ENCODE measurements at places on chromosomes 6 and 20.

DNA sequence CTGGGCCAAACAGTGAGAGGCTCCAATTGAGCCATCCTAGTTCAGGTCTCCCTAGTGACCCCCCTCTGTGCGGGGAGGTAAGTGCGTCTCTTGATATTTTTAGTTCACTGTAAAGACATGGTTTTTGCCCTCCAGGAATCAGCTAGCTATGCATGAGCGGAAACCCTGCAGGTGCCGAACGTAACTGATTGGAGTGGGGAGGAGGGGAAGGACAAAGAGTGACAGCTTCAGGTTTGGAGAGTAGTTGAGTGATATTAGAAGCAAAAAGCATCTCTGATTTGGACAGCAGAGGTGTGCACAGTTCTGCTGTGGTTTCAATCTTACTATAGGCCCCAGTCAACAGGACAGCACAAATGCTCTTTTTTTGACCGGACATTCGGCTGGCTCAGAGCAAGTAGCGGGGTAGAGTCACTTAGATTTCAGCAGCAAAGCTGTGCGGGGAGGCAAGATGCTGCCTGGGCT is 31.8 kb downstream of the TBC1D7 start:
- peak; percentile 65 for DNase-seq

DNA sequence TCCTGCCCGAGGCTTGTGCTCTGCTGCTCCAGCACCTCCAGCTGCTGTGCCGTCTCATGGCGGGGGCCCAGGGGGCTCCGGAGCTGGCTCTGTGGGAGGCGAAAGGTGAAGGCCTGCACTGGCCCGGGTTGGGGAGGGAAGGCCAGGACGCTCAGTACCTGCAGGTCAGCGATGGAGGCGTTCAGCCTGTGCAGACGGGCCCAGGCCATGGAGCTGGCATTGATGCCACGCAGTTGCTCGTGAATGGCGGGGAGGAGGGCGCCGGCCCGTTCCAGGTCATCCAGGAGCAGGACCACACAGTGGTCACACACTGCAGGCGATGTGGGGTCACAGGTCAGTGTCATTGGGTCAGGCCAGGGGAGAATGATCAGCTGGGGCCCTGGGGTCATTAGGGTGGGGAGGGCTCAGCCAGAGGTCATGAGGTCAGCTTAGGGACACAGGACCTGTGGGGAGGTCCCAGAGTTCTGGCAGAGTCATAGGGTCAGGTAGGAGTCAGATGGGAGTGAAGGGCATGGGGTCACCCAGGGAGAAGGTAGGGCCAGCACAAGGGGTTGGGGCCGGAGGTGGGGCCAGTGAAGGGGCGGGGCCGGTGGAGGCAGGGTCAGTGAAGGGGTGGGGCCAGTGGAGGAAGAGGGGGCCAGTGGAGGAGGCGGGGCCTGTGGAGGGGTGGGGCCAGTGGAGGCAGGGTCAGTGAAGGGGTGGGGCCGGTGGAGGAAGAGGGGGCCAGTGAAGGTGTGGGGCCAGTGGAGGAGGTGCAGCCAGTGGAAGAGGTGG is 18.0 kb downstream of the ADRM1 start:
- no peak for DNase-seq

DNA sequence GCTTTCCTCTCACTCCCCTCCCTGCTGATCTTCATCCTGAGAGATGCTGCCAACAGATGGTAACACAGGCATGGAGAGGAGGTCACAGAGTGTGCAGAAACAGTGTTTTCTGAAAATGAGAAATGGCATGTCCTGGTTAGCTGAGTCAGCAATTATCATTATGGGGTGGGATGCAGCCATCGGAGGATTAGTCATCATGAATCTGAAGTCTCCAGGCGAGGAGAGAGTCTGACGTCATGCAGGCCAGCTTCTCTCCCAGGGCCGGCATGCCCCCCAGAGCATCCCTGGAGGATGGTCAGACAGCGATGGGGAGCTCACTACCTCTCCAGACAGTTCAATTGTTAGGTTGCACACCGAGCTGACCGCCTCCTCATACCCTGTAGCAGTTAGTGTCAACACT is 4.7 kb upstream of the GTSF1L start:
- no peak for DNase-seq

GRCh38 chr6:167747645-167748044 is 79.1 kb upstream of the AFDN start:
- DNase-seq = no peak

GRCh38 chr6:8131265-8131897 is 29.0 kb upstream of the EEF1E1 start:
- DNase-seq = peak; percentile 83

DNA sequence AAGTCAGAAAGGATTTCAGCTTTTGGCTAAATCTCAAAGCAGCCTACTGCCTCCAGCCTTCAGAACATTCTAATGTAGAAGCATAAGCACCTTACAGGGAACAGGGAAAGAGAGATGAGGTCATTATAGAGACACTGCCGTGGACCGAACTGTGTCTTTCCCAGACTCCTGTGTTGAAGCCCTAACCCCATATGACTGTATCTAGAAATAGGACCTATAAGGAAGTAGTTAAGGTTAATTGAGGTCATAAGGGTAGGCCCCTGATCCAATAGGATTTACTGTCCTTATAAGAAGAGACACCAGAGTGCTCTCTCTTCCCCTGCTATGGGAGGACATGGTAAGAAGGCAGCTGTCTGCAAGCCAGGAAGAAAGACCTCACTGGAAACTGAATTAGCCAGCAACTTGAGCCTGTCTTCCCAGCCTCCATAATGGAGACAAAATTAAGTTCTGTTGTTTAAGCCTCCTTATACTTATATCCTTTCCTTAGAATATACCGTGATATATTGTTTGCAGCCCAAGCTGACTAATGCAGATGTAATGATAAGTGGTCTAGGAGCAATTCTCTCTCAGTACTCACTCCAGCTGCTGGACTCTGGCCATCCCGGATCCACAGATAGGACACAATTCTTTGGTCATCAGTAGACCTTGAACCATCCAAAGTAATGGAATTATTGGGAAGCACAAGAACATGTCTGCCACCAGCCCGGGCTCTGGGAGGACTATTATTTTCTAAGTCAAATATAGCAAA is 71.4 kb downstream of the ALDH5A1 start:
- DNase-seq = no peak

DNA sequence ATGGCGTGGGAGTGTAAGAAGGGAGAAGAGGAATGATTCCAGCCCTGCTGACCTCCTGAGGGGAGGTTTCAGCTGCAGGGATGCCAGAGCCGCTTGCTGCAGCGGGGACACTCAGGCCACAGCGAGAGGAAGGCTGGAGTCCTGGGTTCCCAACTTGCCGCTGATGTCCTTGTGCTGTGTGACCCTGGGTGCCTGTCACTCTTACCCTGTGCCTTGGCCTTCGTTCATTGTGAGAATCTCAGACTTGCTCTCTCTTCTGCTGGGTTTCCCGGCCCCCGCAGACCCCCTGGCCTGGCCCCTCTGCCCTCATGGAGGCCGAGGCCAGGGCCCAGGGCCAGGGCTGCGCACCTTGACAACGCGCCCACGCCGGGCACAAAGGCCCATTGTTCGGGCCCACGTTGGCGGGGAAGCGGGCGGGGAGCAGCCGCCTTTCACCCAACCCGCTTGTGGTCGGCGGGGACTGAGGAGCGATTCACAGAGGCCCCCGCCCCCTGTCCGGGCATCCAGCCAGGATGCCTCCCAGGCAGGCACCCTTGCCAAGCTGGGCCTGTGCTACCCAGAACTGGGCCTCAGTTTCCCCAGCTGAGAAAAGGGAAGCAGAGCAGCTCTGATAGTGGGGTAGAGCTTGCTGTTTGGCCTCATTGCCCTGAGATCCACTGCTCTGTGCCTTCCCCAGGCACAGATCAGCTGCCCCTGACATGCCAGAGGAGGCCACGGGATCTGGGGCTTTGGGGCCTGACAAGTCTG is 52.4 kb downstream of the CEBPB start:
- DNase-seq = peak; percentile 74

- DNase-seq = no peak
These were observed 6.2 kb downstream of the ITCH start for GRCh38 chr20:34369265-34369664.

DNA sequence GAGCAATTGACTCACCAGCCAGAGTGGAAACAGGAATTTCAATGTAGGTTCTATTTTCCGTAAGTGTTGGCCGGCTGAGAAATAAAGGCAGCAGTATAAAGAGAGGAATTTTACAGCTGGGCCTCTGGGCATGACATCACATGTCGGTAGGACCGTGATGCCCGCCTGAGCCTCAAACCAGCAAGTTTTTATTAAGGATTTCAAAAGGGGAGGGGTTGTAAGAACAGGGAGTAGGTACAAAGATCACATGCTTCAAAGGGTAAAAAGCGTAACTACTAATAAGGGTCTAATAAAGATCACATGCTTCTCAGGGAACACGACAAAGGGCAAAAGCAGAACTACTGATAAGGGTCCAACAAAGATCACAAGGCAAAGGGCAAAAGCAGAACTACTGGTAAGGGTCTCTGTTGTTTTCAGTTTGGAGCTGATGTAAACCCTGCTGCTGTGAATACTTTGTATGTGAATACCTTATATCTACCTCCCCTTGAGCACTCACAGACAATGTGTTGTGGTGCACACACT is 9.0 kb upstream of the TULP4 start:
- DNase-seq = no peak

DNA sequence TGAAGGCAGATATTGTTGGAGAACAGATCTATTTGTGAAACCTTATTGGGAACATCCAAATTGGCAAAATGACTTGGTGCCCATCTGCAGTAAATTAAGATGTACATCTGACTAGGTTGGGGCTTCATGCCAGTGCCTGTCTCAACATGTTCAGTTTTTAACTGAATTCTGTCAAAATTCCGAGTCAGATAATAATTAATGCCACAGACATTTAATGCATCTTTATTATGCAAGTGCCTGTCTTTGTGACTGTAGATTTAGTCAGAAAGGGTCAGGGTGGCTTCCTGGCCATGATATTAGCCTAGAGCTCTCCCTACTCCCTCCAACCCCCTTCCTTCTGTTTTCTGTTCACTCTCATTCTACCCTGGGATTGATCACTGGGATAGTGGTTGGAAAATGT is 199.3 kb upstream of the FLRT3 start:
- no peak for DNase-seq

DNA sequence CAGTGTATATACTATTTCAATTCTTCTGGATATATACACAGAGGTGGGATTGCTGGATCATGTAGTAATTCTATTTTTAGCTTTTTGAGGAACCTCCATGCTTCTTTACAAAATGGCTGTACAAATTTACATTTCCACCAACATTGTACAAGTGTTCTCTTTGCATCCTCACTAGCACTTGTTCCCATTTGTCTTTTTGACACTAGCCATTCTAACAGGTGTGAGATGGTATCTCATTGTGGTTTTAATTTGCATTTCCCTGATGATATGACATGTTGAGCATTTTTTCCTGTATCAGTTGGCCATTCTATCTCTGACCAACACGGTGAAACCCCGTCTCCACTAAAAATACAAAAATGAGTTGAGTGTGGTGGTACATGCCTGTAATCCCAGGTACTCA is 68.1 kb upstream of the PMEPA1 start:
- DNase-seq = no peak

DNA sequence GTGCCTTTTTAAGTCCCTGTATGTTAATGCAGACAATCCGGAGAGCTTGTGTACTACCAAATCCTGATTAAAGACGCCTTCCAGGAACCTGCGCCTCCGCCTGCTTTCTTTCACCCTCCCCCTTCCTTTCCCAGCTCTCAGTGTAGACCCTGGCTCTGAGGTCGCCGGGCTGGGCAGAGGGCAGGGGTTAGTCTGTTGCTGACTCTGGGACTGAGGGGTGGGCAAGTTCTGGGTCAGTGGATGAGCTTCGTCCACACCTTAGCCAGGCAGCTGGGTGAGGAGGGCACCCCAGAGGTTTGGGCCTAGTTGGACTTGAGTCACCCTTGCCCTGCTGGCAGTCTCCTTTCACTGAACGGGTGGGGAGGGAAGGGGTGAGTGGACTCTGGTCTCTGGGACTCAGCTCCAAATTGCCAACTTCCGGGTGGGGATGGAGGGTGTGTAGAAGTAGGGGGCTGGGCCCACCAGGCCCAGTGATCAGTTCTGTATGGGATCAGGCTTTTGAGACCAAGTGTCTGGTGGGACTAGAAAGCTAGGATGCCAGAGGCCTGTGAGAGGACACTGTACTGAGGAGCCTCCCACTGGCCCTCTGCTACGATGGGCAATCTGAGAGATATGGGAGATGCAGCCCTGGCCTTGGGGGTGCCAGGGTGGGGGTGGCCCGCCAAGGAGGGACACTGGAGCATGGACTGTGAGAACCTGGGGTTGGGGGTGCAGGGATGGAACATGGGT is 21.3 kb upstream of the SLC22A7 start:
- no peak for DNase-seq

- DNase-seq = no peak
These were observed 40.0 kb downstream of the PLG start for GRCh38 chr6:160742090-160742489.

DNA sequence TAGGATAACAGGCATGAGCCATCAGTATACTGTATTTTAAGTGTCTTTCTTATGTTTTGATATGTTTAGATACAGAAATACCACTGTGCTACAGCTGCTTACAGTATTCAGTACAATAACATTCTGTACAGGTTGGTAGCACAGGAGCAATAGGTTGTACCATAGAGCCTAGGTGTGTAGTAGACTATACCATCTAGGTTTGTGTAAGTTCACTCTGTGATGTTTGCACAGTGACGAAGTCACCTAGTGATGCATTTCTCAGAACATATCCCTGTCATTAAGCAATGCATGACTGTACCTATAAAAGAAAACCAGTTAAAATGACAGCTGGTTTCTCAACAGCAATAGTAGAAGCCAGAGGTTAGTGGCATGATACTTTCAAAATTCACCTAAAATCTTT is 3.0 kb upstream of the ZBTB24 start:
- DNase-seq = no peak

DNA sequence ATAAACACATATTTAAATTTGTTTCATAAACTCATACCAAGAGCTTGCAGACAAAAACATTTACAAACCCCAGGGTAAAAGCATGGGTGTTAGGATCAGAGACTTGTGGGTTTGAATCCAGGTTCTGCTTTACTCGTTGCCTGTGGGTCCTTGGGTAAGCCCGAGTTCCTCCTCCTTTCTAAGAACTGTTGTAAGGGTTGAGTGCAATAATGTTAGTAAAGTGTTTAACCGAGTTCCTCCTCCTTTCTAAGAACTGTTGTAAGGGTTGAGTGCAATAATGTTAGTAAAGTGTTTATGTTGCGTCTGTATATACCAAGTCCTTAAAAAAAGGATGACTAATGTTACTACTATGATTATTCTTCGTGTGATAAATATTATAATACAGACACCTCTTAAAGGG is 18.7 kb downstream of the CCDC170 start:
- DNase-seq = no peak

DNA sequence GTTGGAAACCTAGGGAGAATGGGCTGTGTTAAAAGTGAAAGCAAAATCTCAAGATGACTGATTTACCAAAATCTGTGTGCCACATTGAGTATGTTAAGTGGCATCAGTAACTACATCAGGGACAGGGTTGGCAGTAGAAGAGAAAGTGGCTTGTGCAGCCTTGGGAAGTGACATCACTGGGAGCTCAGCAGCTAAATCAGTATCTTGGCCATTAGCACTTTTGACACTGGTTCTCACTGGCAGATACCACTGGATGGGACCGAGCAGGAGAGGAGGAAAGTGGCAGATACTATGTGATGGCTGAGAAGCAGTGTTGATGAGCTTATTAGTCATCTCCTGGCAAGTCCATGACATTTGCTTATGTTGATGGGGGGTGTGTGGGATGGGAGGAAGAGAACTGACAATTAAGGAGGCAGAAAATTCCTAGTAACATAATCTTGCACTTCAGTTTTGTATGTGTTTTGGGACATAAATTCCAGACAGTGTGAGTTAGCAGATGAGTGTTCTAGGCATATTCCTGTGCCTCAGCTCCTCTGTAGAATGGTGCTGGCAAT is 322.2 kb downstream of the SOX4 start:
- peak; percentile 57 for DNase-seq

Data from kidney (tissue), 22 donors.